Activated CD4-positive, CD25-positive, alpha-beta regulatory T cell (primary cell): ENCODE measurements at places on chromosomes 2 and 18.
A peak's percentile ranks its signal among the peaks of the same experiment; 100 is the strongest.

DNA sequence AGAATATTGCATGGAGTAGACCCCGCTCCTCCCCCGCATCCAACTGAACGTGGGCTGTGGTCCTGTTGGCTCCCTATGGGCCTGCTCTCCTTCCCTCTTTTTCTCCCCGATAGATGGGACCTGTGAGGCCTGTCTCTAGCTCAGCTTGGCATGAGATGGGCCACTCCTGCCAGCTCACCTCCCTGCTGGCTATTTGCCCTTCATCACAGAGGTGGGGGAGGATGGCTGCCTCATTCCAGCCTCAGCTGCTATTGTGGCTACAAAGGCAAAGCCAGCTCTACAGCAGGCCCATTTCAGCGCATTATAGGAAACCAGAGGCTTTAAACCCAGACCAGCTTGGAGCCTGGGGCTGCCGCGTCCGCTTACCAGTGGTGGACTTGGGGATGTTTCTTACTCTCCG, 313.9 kb downstream of the GBX2 start:
- no peak for DNase-seq

GRCh38 chr18:2900684-2901422, 54.0 kb downstream of the EMILIN2 start:
- no peak for DNase-seq

DNA sequence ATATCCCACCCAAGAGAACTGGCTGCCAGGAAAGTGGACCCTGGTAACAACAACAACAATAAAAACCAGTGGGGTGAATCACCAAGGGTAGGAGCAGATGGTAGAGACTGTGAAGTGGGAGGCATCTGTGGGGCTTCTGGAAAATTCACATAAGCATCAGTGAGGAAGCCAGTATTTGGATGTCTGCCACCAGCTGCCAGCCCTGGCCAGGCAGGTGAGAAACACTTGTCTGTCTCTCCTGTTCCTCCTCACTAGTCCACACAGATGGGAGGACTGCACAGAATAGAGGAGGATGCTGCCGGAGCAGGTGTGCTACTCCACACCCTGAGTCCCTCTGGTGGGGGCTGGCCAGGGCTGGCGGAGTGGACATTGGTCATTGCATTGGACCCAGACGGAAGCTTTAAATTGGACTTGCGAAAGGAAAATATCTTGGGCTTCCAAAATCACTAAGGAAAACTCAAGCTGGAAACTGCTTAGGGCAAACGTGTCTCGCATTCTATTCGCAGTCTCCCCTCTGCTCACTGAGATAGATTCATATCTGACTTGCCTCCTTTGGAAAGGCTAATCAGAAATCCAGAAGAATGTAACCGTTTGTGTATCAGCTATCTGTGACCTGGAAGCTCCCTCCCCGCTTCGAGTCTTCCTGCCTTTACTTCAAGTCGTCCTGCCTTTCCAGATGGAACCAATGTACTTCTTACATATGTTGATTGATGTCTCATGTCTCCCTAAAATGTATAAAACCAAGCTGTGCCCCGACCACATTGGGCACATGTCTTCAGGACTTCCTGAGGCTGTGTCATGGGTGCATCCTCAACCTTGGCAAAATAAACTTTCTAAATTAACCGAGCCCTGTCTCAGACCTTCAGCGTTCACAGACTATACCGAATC, 69.1 kb downstream of the NAB1 start:
- no peak for DNase-seq

DNA sequence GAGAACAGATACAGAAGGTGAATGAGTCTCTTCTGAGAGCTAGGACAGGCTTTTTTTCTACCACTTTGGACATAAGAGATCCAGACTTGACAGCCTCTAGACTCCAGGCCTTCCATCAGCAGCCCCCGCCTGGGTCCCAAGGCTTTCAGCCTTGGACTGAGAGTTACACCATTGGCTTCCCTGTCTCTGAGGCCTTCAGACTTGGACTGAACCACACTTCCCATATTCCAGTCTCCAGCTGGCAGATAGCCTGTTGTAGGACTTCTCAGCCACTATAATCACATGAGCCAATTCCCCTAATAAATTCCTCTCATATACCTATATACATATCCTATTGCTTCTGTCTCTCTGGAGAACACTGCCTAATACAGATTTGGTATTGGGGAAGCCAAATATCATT, 128.2 kb downstream of the MCFD2 start:
- no peak for DNase-seq

GRCh38 chr2:19731037-19731436, 170.7 kb downstream of the TTC32 start:
- DNase-seq = no peak

- no peak for DNase-seq
Measured at GRCh38 chr18:62485684-62486083, 37.1 kb upstream of the ZCCHC2 start.

DNA sequence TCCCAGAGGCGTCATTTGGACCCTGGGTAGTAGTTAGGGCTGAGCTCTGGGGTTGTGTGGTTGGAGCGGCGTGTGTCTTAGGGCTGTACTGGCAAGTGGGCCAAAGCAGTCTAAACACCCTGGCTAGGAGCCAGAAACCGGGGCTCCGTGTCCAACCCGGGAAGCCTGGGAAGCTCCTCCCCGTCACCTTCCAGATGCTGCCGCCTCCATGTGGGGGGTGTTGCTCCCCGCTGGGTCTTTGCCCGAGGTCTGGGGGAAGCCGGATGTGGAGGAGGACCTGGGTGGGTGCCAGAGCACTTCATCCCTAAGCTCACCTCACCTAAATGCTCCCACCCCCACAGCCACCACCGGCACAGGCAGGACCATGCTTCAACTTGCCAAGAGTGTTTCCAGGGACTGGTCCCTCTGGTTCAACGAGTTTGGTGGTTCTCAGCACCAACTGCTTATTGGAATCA, 25.4 kb downstream of the TET3 start:
- DNase-seq = no peak

DNA sequence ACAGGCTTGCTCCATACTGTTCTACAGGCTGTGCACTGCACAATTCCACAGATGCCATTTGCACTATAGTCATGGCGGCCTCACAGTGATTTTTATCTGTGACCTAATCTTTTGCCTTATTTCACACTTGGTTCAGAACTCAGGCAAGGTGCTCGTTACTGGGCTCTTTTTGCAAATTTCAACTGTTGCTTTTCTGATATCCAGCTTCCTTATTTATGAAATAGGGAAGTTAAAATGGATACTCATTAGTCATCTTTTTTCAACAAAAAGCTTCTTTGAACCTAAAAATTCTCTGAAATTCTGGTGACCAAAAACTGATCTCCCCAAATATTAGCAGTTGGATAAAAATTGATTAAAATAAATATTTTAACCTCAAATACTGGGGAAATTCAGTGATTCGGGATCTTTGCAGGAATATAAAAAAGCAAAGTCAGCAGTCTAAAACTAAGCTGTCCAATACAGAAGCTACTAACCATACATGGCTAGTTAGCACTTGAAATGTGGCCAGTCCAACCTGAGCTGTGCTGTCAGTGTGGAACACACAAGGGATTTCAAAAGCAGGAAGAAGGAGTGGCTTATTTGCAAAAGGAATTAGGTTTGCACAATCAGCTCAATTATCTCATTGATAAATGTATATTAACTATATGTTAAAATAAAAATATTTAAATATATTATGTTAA, 134.4 kb downstream of the COL4A4 start:
- DNase-seq = no peak

- no peak for DNase-seq
Measured at GRCh38 chr2:39490586-39490985, 53.5 kb upstream of the MAP4K3 start.

GRCh38 chr2:39411181-39411944, 25.7 kb downstream of the MAP4K3 start:
- no peak for DNase-seq

- DNase-seq = peak; percentile 41
Measured at GRCh38 chr18:79964330-79965118, at the start of gene HSBP1L1. Gene HSBP1L1 (plus strand): TSS chr18:79964643. CDS start chr18:79964736, 93 bp downstream.

- no peak for DNase-seq
Measured at GRCh38 chr2:133821107-133821760, 253.0 kb upstream of the NCKAP5 start.

- no peak for DNase-seq
Measured at GRCh38 chr18:21305621-21306020, 63.6 kb downstream of the GREB1L start.

- DNase-seq = no peak
Measured at GRCh38 chr2:201194097-201194496, 11.2 kb downstream of the CASP10 start.

GRCh38 chr2:184178229-184178628, 420.1 kb upstream of the ZNF804A start:
- no peak for DNase-seq

DNA sequence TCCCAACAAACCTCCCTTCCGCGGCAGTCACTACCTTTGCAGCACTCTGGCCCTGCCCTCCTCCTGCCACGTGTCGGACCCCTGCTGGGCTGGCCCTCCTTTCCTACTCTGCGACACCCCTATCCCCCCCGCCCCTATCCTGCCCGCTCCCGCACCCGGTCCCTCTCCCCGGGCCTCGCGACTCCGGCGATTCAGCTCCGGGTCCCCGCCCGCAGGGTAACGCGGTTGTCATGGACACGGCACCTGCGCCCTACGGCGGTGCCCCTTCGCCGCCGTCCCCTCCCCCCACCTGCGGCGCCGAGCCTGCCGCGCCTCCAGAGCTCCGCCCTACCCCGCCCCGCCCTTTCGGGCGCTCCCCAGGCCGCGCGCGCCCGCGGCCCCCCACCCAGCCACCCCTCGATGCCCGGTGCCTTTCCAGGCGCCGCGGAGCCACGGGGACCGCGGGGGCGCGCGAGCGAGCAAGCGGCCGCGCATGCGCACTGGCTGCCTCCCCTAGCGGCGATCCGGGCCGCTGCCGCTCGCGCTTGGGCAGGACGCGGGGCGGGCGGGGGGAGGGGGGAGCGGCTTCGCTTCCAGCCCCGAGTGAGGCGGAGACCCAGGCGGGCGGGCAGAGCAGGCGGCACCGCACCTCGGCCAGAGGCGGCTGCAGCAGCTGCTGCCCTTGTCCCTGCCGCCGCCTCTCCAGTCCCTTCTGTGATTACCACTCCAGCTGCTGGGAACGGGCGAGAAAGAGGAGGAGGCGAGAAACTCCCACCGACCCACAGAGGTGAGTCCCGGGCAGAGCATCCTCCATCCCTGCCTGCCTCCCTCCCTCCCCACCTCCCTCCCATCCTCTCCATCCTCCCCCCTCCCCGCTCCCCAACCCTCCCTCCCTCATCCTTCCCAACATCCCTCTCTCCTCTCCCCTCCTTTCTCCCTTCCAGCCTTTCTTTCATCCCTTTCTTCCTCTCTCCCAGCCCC, at the start of gene CTNNA2:
CTNNA2 (plus strand) TSS at position 610 of the 960 bp plus-strand sequence.
- no peak for DNase-seq

GRCh38 chr2:46332686-46333281, 35.6 kb downstream of the EPAS1 start:
- no peak for DNase-seq

DNA sequence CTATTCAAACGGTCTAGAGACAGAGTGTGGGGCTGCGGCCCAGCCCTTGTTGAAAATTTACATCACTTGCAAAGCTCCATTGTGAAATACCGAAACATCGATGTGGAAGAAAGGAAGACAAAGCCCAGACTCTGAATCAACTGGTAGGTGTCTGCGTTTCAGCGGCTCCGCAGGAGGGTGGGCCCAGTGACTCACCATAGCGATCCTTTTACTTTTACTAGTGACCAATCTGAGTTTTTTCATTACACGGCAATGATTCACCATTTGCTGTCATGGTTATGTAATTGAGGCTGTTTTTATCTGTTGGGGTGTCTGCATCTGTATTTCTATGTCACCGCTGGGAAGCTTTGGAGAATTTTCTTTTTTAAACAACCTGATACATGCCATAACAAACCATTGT, 66.6 kb upstream of the ODC1 start:
- DNase-seq = no peak

GRCh38 chr2:224836263-224836662, 120.1 kb upstream of the CCDC195 start:
- DNase-seq = no peak

DNA sequence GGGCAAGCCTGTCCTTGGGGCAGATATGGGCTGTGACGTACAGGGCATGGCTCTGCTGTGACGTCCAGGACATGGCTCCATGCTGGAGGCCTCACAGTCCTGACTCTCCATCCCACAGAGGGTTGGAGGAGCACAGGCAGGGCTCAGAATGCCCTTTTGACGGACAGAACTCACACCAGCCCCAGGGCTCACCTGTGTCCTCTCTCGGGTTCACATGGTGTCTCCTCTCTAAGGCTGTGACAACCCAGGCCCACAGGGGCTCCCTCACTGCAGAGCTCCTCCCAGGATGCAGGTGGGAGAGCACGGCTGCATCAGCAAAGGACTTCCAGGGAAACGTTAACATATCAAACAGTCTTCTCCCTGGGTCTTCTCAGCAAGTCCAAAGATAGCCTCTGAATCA, 133.8 kb downstream of the EIPR1 start:
- no peak for DNase-seq

DNA sequence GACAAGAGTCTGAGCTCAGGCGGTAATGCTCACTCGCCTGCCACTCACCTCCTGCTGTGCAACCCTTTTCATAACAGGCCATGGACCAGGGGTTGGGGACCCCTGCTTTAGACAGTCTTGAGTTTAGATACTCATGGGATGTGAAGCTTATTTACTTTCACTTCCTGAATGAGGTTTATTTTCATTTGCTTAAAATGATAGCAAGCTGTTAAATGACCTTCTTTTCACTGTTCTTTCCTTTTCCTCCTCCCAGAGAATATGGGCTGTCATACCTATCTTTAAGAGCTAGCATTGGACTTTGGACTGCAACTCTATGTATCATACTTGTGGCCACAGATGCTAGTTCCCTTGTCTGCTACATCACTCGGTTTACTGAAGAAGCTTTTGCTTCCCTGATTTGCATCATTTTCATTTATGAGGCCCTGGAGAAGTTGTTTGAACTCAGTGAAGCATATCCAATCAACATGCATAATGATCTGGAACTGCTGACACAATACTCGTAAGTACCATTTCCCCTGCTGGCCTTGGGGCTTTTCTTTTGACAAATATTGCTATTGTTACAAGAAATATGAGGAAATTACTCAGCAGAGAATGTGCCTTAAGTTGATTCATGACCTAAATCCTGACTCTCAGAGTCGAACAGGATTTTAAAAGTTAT, 168.5 kb downstream of the DPP4 start:
- DNase-seq = no peak

DNA sequence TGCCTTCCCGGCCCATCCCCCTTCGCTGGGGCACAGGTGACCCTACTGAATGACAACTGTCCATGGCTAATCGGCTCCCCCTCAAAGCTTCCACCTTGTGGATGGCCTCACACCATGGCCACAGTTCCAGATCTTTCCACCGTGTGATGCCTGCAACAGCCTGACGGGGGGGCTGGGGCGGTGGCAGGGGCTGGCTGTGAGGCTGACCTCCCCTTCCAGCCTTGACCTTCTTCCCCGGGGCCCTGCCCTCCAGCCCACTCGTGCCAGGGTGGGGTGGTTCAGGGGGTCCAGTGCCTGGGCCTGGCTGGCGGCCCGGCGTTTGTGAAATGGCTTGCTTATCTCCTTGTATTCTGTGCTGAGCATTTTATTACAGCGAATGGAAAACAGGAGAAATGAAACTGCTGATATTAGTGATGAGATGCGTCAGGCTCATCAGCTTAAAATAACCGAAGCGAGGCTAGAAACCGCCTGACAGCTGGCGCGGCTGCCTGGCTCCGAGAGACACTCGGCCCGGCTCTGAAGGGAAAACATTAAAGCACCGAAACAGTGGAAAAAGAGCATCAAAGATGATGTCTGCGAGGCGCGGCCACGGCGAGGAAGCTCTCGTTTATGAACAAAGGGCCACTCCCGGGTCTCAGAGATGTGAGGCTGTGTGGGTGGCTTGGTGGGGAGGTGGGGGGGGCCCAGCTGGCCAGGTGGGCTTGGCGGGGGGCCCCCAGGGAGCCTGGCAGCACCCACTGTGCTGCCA, 916 bp upstream of the PDCD1 start:
- DNase-seq = peak; percentile 32
